ENCODE measurements at places on chromosomes 16 and 17. TPM values are rescaled to one million over a fixed set of nuclear protein-coding genes. Genes with fewer than 3 reads are reported as not detected.

DNA sequence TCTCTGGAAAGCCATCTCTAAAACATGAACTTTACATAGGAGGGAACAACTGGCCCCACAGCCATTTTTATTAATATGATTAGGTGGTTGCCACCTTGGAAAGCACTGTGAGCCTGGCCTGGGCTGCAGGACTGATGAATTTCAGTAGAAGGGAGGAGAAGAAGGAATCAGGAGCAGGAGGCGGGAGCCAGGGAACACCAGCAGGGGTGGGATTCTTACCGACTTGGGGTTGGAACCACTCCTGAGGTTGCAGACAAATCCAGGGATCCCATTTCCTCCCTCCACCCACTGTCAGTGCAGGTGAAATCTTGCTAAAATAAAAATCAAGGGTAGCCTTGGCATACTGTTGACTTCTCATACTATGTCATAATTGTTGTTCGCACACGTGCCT is 16.9 kb upstream of the MAP3K14 start:
- no peak for DNase-seq

DNA sequence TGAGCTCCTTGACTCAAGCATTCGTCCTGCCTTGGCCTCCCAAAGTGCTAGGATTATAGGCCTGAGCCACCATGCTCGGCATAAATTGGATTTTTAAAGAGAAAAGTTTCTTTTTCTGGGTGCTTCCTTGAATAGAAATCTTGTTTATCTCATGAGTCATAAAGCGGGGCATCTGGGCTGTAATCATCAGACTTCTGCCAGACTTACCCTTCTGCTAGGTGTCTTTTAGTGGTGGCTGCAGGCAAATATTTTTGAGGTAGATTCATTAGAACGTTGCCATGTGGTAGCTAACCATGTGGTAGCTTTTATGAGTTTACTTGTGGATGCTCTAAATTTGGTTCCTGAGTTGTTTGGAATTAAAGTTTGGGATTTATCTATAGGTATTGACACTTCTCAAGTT is 13.4 kb downstream of the PGS1 start:
- peak; percentile 41 for DNase-seq

The GNGT2 gene
- not detected for total RNA-seq

The PRAC1 gene
- not detected for total RNA-seq

GRCh38 chr17:36127911-36128310 is 24.3 kb downstream of the CCL4 start:
- DNase-seq = no peak

DNA sequence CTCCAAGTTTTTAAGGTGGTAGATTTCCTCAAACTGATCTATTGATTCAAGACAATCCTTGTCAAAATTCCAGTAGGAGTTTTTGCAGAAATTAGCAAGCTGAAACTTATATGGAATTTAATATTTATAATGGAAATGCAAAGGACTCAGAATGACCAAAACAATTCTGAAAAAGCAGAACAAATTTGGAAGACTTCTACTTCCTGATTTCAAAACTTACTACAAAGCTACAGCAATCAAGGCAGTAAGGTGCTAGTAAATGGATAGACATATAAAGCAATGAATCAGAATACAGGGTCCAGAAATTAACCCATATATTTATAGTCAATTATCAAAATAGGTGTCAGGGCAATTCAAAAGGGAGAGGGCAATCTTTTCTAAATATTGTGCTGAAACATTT is 11.8 kb upstream of the IL21R start:
- no peak for DNase-seq

GRCh38 chr16:82979406-82980111 is 352.8 kb downstream of the CDH13 start:
- DNase-seq = no peak

DNA sequence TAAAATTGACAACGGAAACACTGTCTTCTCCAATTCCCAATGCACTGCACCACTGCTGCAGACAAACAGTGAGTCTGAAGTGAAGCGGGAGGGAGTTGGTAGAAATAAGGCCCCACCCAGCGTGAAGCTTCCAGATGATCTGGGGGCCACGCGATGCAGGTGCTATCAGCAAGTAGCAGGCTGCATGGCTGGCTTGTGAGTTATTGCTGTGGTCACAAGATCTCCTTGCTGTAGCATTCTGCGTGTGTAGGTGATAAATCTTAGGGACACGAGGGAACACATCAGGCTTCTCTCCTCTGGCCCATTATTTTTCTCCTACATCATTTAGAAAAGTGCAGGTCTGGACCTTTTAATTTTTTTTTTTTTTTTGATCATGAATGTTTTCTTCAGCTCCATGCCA is 407.6 kb downstream of the TMEM114 start:
- DNase-seq = no peak

The HBQ1 gene
- total RNA-seq = not detected

DNA sequence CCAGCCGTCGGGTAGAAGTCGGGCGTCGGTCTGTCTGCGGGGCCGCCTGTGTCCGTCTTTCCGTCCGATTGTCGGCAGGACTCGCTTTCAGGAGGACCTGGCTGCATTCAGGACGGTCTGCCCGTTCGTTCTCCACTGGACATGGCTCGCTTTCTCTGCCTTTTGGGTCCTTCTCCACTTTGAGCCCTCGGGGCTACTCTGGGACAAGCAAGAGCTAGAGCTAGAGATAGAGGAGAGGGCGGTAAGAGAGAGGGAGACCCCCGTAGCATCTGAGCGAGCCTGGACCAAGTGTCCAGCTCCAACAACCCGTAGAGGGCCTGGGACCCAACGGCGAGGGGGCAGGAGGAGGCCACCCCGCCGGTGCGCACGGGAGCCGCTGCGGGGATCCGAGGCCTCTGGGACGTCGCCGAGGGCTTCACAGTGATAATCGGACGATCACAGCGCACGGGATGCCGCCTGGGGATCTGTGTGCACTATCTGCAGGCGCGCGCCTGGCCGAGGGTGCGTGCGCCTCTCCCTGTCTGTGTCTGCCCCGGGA is 4.5 kb downstream of the TBX4 start:
- no peak for DNase-seq

DNA sequence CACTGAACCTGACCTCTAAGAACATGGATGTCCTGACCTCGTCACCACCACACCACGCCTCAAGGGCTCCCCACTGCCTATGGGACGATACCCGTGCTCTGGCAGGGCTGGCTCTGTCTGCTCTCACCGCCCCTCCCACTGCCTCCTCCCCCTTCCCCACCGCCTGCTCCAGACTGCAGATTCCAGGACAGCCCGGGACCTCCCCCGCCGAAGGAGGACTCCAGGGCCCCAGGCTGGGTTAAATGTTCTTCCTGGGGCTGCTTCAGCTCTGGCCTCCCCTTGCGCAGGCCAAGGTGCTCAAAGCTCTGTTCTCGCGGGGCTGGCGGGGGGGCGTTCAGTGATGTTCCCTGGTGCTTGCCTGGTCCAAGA is 3.1 kb downstream of the NPW start:
- peak; percentile 60 for DNase-seq

The AIPL1 gene
- not detected for total RNA-seq

DNA sequence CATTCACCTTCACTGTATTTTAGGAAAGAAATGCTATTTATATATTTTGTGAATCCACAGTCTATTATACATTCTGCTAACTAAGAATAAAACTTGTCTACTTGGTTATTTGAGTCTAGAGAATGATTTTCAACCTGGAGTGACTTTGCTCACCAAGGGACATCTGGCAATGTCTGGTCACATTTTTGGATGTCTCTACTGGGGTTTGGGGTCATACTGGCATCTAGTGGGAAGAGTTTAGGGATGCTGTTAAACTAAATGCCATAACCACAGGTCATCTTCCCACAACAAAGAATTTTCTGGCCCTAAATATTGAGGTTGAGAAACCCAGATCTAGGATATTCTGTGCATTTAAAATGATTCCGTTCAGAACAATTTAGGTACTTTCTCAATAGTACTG is 26.0 kb downstream of the KCNJ16 start:
- no peak for DNase-seq

GRCh38 chr16:60407606-60408005 is 1628.6 kb downstream of the CDH8 start:
- DNase-seq = no peak
